ENCODE measurements at places on chromosomes 11 and 22. TPM values are rescaled to one million over a fixed set of nuclear protein-coding genes. Genes with fewer than 3 reads are reported as not detected.

PDE3B gene
- 6.7 TPM for polyA plus RNA-seq

NXPE2 gene
- polyA plus RNA-seq, result 0.27 TPM

SLC22A12 gene
- polyA plus RNA-seq, result 5.6 TPM

CHRNA10 gene
- polyA plus RNA-seq, result 1.7 TPM

CSRP3 gene
- not detected for polyA plus RNA-seq

TUBGCP6 gene
- polyA plus RNA-seq, result 37.9 TPM

P2RX3 gene
- polyA plus RNA-seq, result 0.83 TPM

CSF2RB gene
- polyA plus RNA-seq, result 2.4 TPM

Data from renal pelvis (tissue), 12 donors.